SK-N-SH treated with all-trans-retinoic acid at 6 μM for 48 hours (cell line): ENCODE measurements at places on chromosomes 4 and X.
A peak's percentile ranks its signal among the peaks of the same experiment; 100 is the strongest.

- ATAC-seq: peak; percentile 70
Observed at GRCh38 chrX:46554942-46555341, 9.7 kb upstream of the ZNF674 start.

- ATAC-seq: no peak
Observed at GRCh38 chr4:6956434-6957147, 47.0 kb downstream of the TBC1D14 start.

DNA sequence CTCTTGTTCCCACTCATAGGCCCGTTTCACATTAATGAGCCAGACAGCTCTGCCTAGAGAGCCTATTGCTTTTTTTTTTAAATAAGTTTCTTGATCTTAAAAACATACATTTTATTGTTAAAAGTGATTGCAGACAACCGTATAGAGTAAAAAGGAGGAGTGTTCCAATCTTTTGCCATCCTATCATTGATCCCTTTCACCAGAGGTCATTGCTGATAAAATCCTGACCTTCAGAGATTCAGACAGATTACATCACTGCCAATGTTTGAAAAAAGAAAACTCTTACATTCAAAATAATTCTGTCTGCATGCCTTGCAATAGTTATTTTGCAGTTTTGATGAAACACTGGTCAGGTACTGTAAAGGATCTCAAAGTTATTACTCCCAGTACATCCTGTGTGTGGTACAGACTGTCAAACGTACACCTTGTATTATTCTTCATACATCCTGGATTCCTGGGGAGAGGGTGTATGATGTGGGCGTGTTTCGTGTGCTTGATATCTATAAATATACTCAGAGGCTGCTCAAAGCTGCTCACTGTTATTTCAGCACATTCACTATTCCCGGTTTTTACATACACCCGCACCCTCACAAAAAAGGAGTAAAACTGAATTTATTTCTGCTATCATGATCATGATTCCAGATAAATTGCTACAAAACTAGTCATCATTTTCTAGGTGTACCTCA, 15.4 kb upstream of the KLHL2 start:
- ATAC-seq: peak; percentile 30; the same call in 2 of the 3 replicates

DNA sequence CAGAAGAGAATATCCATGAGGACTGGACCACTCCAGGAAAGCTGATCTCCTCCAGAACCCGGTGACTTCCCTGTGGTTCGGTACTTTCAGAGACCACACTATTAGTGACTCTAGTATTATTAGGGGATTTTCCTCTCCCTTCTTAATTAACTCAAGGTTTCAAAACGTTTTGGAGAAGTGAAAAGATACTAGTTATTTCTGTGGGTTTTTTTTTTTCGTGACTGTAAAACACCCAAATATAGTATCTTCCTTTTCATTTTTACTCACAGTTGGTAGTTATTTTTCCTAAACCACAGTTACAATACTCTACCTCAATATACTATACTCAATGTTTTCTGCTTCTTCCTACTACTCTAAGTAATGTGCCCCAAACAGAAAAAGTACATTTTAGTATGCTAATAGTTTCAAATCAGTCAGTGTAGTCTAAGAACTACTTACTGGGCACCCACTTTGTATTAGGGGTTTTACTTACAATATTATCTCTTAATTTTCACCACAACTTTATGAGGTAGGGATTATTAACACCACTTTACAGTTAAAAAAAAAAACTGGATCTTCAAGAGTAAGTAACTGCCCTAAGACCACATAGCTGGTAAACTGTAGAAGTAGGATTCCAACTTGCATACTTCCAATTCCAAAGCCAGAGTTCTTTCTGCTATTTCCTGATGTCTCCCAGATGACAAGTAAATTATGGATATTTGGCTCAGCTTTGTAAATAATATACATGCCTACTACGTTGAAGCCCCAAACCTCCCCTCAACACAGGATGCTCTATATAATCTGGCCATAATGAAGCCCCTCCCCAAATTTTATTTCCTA, 45.0 kb downstream of the SLC9A7 start:
- ATAC-seq: peak; percentile 63

GRCh38 chr4:123386609-123387008, 10.0 kb upstream of the SPRY1 start:
- peak; percentile 33; the same call in 1 of the 3 replicates for ATAC-seq

DNA sequence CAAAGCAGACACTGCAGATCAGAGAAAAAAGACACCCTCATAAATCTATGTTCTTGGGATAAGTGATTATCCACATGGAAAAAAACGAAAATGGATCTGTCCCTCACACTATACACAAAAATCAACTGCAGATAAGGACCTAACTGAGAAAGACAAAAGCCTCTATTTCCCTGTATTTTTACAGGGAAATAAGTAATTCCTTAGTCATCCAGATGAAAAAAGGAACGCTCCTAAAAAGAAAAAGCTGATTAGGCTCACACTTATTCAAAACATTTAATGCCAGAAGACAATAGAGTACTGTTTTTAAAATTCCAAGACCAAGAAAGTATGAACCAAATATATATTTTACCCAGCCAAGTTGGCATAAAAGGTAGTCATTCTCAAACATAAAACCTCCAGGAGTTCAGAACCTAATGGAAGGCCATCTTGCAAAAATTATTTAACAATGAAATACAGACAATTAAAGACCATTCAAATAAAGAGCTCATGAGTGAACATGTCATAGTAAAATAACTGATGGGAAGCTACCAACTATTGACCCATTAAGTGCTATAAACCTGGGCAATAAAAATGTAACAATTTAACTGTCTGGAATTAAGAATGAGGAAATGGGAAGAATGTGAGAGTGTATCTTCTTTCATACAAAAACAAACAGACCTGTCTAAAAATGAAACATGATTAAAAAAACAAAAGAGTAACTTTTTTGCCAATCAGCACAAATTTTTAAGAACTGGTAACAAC, 20.4 kb downstream of the PAPSS1 start:
- no peak for ATAC-seq

- ATAC-seq: no peak
Observed at GRCh38 chr4:79682161-79682560, 274.1 kb upstream of the GK2 start.
